ENCODE measurements at places on chromosomes 7 and 10.
A peak's percentile ranks its signal among the peaks of the same experiment; 100 is the strongest.

DNA sequence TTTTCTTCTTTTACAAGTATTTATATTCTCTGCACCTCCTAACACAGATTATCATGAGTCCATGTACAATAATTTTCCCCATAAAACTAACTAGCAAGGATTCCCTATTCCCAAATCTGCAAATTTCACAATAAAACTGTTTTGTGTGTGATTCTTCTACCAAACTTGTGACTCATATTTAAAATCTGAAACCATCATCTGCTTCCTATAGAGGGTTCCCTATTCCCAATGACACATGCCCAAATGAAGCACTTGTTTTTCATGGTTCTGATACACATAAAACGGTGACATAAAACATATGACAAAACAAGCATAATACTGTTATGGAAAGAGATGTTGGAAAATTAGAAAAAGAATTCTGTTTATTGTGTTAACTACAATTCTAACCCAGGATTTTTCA lies 657.6 kb downstream of the PARD3 start:
- no peaks in the 10 kb centered on the region for H3K27me3 ChIP-seq
- H3K4me3 ChIP-seq: no peak overlapping the region
- peak overlapping the region; percentile 19 for H3K27ac ChIP-seq
- no peak for DNase-seq
- no peaks in the 10 kb centered on the region for H3K4me1 ChIP-seq
- H3K36me3 ChIP-seq: no peaks in the 10 kb centered on the region

DNA sequence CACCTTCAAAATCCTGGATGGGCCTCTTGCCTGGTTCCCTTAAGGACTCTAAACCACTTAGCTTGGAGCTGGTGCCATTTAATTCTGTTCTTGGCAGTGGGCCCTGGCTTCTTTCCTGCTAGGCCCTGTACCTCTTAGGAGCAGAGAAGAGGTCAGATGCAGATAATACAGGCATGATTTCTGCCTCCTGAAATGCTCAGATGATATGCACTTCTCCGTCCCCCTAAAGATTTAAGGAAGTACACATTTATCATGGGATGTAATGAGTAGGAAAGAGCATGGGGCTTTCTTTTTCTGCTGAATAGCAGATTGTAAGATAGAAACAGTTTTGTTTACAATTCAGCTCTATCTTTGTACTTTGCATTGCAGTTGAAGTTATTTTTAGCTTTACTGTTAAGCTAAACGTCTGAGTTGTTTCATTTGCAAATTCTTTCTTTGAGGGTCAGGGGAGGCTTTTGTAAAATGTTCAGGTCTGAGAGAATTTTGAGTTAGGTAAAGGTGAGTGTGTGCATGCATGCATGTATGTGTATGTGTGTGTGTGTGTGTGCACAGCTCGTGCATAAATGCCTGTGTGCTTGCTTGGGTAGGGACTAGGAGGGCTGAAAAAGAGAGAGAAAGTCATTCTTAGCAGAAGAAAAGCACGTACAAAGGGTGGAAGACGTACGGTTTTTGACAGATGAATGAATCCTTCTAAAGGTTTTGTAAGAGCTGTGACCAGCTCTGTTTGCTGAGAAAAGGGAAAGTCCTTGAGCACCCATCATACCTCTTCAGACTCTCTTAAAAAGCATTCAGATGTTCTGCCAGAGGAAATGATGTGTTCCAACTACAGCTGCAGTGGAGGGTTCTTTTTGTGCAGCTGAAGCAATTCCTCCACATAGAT lies 364.2 kb downstream of the AUTS2 start:
- peak overlapping the region; percentile 13 for H3K27ac ChIP-seq
- DNase-seq: peak; percentile 24
- H3K4me1 ChIP-seq: peaks cover 9% of the 10 kb centered on the region
- no peak overlapping the region for H3K4me3 ChIP-seq
- H3K36me3 ChIP-seq: no peaks in the 10 kb centered on the region
- H3K27me3 ChIP-seq: no peaks in the 10 kb centered on the region

DNA sequence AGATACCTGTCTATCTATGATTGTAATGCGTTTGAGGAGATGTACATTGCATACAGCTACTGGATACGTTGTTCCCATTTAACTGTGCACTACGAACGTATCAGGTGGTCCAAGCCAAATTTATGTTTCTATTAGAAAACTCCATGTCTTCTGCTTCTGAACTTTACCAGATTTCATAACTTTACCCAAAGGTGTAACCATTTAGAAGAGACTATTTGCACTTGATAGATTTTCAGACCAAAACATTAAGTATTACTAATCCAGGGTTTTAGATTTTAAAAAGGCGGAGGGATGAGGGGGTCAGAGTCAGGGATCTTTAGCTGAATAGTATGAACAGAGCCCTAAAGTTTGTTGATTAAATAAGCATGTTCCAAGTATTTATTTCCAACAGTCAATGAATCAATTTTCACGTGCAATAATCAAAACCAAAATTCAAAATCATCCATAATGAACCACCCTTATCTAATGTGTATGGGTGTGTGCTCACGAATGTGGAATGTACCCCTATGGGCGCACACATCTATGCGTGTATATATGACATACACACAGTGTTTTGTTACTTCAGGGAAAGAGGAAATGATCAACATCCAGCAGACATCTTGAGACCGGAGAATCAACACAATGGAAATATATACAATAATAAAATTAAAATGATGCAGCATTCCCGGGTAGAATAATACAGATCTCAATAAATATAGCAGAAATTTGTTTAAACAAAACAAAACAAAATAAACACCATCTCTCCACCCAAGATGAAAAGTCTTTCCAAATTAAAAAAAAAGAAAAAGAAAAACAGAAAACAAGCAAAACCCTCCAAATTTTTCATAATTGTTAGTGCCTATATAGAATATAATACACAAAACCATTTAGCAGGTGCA lies 3.4 kb downstream of the FEZF1 start:
- no peak overlapping the region for H3K27ac ChIP-seq
- no peak overlapping the region for H3K4me3 ChIP-seq
- H3K4me1 ChIP-seq: peaks cover 7% of the 10 kb centered on the region
- H3K36me3 ChIP-seq: no peaks in the 10 kb centered on the region
- no peak for DNase-seq
- peaks cover 12% of the 10 kb centered on the region for H3K27me3 ChIP-seq

GRCh38 chr7:106590209-106590816 lies 70.6 kb downstream of the CCDC71L start:
- no peak overlapping the region for H3K27ac ChIP-seq
- H3K4me1 ChIP-seq: no peaks in the 10 kb centered on the region

- no peaks in the 10 kb centered on the region for H3K4me1 ChIP-seq
- no peaks in the 10 kb centered on the region for H3K36me3 ChIP-seq
- H3K4me3 ChIP-seq: no peak overlapping the region
- DNase-seq: no peak
Observed at GRCh38 chr7:98376711-98377110, 24.2 kb downstream of the BAIAP2L1 start.

DNA sequence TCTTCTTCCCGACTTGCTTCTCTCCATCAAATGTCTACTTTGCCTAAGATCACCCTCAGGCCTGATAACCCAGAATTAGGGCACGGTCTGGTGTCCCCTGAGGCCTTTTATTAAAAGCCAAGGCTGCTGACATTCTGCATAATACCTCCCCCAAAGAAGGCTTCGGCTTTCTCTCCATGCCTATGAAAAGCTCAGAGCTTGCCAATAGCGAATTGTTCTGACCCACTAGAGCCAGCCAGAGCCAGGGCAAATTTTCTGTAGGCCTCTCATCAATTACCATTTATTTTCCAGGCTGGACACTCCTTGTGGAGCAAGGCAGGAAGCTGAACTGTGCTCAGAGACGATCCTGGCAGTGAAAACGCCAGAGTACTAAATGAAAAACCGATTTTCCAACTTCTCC lies 64.3 kb upstream of the ADRB1 start:
- H3K4me3 ChIP-seq: no peak overlapping the region
- peaks cover 5% of the 10 kb centered on the region for H3K4me1 ChIP-seq
- no peak for DNase-seq
- no peaks in the 10 kb centered on the region for H3K36me3 ChIP-seq
- no peak overlapping the region for H3K27ac ChIP-seq

DNA sequence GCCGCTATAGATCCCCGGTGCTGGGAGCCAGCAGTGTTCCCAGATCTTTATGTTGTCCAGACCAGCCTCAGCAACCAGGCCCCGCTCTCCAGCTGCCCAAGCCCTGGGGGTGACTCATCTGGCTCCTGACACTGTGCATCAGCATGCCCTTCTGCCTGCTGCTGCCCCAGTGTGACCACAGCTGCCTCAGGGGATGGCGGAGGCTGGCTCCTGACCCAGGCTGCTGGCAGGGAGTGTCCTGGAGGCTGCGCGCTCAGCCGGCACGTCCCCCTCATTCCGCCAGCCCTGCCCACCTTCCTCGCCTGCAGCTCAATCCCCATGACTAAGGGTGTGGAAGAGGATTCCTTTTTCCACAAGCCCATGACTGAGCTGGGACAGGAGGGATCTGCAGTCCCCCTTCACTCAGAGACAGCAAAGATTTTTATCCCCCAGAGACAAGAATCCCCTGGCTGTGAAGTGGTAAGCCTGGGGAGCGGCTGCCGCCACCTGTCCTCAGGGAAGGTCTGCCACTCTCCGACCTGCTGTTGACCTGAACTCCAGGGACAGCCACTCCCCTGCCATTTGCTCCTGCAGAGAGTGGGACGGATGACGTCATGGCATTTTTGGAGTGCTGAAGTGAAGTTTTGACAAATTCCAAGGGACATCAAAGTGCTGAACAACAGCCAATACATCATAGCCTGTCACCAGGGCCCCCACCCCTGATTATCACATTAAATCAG lies 182.8 kb upstream of the BMPER start:
- no peaks in the 10 kb centered on the region for H3K36me3 ChIP-seq
- H3K27me3 ChIP-seq: no peaks in the 10 kb centered on the region
- no peaks in the 10 kb centered on the region for H3K4me1 ChIP-seq
- H3K27ac ChIP-seq: no peak overlapping the region
- peak; percentile 18 for DNase-seq

GRCh38 chr10:63123727-63124362 lies 9.3 kb upstream of the NRBF2 start:
- H3K36me3 ChIP-seq: no peaks in the 10 kb centered on the region
- H3K4me1 ChIP-seq: no peaks in the 10 kb centered on the region
- DNase-seq: no peak
- H3K27me3 ChIP-seq: no peaks in the 10 kb centered on the region
- no peak overlapping the region for H3K4me3 ChIP-seq
- H3K27ac ChIP-seq: no peak overlapping the region

- H3K4me1 ChIP-seq: no peaks in the 10 kb centered on the region
- no peaks in the 10 kb centered on the region for H3K27me3 ChIP-seq
- DNase-seq: no peak
- no peak overlapping the region for H3K27ac ChIP-seq
Observed at GRCh38 chr10:3385487-3385886, 212.9 kb upstream of the PITRM1 start.

DNA sequence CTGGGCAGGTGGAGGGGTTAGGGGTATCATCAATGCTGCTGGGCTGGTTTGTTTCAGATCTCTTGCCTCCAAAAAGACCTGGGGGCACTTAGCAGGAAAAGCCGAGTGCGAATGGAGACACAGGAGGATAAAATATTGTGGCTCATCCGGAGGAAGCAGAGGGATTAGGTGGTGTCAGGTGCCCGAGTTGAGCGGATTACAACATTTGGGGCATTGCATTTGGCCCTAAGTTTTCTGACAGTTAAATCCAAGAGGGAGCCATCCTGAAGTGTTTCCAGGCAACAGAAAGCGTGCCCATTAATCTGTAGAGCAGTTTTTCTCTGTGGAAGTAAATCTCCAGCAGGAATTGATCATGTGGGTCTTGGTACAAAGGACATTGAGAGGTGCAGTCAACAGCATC lies 85.9 kb downstream of the CDH23 start:
- no peak for DNase-seq
- no peaks in the 10 kb centered on the region for H3K36me3 ChIP-seq
- H3K4me1 ChIP-seq: no peaks in the 10 kb centered on the region

DNA sequence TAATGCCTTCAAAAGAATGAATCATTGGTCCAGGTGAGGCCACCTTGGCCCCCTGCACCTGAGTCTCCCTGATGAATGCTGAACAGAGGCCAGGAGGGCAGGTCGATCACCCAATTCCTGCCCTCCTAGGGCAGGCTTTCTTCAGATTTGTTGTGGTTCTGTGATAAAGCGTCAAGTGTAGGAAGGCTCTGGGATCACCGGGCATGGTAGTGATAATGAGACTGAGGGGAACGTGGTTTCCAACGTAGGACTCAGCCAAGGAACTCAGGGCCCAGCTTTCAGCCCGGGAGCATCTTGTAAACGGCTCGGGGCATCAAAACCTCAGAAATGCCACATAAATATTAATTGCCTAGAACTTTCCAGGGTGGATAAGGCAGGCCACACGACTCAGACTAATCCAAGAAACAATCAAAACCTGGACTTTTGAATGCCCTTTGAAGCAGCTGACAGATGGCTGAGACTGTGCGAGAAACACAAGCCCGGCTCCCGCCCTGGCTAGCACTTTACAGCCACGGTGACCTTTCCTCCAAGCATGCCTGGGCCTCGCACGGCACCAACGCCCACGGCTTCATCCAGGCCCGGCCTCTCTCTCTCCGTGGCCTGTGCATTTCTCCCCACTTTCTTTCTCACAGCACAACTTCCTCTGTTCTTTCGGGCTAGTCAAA lies 239.3 kb upstream of the GRB10 start:
- no peaks in the 10 kb centered on the region for H3K36me3 ChIP-seq
- H3K4me1 ChIP-seq: no peaks in the 10 kb centered on the region
- DNase-seq: no peak
- no peaks in the 10 kb centered on the region for H3K27me3 ChIP-seq
- no peak overlapping the region for H3K27ac ChIP-seq
- H3K4me3 ChIP-seq: no peak overlapping the region

DNA sequence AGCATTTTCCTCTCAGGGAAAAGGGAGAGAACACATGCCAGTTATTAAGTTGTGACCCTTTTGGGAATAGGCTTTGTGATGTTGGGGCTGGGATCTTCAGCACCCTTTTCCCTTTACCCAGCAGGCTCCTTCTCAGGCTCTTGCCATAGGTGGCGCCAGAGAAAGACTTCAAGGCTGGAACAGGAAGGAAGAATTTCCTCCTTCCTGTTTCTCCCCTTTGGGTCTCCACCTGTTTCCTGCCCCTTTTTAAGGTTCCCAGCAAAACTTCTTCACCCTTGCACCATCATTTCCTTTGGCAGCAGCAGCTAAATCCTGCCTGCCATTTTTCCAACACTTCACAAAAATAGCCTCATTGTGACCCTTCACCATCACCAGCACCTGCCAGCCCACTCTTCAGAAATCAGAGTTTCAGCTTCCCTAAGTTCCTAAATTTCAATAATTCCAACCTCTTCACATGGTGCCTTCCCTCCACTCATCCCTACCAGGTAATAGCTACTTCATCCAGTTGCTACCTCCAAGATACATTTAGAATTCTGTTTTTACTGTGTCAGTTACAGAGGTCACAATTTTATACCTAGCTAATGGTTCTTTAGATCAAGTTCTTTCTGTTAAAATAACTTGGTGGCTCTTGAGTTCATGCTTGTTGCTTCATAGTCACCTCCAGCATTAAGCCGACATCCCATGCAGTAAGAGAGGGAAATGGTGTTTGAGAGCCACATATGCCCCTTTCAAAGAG lies 22.4 kb upstream of the FOXK1 start:
- H3K36me3 ChIP-seq: no peaks in the 10 kb centered on the region
- no peaks in the 10 kb centered on the region for H3K4me1 ChIP-seq
- no peak overlapping the region for H3K4me3 ChIP-seq
- DNase-seq: no peak
- H3K27ac ChIP-seq: no peak overlapping the region

GRCh38 chr10:79206300-79207095 lies 137.7 kb downstream of the ZMIZ1 start:
- H3K4me1 ChIP-seq: no peaks in the 10 kb centered on the region
- no peaks in the 10 kb centered on the region for H3K27me3 ChIP-seq
- no peak overlapping the region for H3K27ac ChIP-seq
- H3K36me3 ChIP-seq: no peaks in the 10 kb centered on the region
- no peak for DNase-seq

- DNase-seq: no peak
- H3K4me1 ChIP-seq: no peaks in the 10 kb centered on the region
- H3K36me3 ChIP-seq: no peaks in the 10 kb centered on the region
- no peaks in the 10 kb centered on the region for H3K27me3 ChIP-seq
- peak overlapping the region; percentile 29 for H3K4me3 ChIP-seq
Observed at GRCh38 chr7:130489140-130489983, 2.5 kb upstream of the MEST start.

All from breast epithelium (tissue), 4 donors.